ENCODE measurements at places on chromosomes 2 and 18. TPM values are rescaled to one million over a fixed set of nuclear protein-coding genes. Genes with fewer than 3 reads are reported as not detected.

Gene SLC16A14
- 0.23 TPM for total RNA-seq

Gene CAPN14
- total RNA-seq: 0.65 TPM

Gene RGPD6
- total RNA-seq: 173 TPM

GRCh38 chr2:119442226-119442619, 10.6 kb downstream of the TMEM37 start:
- DNase-seq: no peak
- H3K27me3 ChIP-seq: peaks cover 52% of the 10 kb centered on the region
- no peak overlapping the region for H3K27ac ChIP-seq

Gene CDKL4
- 0.60 TPM for total RNA-seq

GRCh38 chr2:239383759-239384156, 17.1 kb downstream of the HDAC4 start:
- H3K27me3 ChIP-seq: no peaks in the 10 kb centered on the region
- peak overlapping the region; percentile 97 for H3K27ac ChIP-seq
- DNase-seq: no peak

DNA sequence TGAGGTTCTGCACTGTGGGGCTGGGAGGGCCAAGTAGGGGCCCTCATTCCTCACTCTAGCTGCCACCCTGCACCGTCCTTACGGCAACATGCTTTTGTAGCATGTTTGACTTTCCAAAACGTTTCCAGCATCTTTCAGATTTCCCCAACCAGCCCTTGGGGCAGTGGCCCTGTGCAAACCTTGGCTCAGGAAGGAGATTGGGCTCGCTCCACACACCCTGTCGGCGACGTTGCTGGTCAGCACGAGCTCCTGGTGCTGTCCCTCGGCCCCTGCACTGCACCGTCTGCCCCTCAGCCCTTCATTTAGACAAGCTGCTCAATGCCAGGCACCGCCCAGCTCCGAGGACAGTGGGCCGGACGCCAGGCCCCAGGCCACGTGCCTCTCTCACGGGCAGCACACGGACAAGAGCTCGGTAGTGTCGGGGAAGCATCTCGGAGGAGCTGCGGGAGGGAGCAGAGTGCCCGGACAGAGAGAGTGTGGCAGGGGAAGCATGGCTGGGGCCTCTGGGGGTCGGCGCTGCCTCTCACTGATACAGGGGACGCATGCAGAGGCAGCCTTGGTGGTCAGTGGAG, 6.9 kb downstream of the GPR17 start:
- H3K27ac ChIP-seq: no peak overlapping the region
- no peak for DNase-seq

Measured in T-helper 17 cell (primary cell).